ENCODE measurements at places on chromosomes 16 and 17. TPM values are rescaled to one million over a fixed set of nuclear protein-coding genes. Genes with fewer than 3 reads are reported as not detected.

DNA sequence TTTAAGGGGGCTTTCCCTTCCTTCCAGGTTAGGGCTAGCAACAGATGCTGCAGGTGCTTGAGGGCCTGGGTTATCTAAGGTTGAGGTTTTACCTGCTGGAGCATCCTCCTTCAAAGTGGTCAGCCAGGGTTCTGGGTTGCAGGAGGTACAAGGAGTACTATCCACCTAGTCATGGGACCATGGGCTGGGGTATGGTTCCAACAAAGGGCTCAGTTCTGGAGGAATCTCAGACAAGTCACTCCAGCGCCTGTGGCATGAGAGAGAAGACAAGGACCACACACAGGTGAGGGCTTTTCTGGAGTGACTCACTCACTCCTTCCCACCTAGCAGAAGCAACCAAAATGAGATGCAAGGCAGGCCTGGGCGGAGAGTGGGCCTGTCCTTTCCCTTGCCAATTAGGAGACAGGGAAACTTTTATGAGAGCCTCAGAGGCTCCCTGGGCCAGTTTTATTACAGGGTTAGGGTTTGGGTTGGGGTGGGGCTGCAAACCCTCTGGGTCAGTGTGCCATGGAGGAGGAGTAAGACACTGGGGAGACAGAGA, 2.2 kb downstream of the MYO19 start:
- H3K4me1 ChIP-seq: peaks cover 48% of the 10 kb centered on the region
- H3K27ac ChIP-seq: peak overlapping the region; percentile 44
- H3K36me3 ChIP-seq: peaks cover 37% of the 10 kb centered on the region

- H3K4me3 ChIP-seq: no peak overlapping the region
- no peak overlapping the region for H3K27ac ChIP-seq
- no peaks in the 10 kb centered on the region for H3K36me3 ChIP-seq
Observed at GRCh38 chr17:45910667-45911066, 16.3 kb downstream of the MAPT start.

Gene ASPA
- total RNA-seq: not detected

Gene CBLN1
- not detected for total RNA-seq

Gene MMD
- total RNA-seq: 34.0 TPM

DNA sequence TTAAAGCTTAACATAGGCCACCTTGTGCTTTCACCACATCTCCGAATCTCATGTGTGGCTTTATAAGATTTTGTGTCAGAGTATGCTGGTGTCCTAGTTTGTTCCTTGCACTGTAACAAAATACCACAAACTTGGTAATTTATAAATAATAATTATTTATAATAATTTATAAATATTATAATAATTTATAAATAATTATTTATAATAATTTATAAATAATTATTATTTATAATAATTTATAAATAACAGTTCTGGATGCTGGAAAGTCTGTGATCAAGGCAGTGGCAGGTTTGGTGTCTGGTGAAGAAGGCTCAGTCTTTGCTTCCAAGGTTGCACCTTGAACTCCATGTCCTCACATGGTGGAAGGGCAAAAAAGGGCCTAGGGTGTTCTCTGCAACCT, 147.7 kb downstream of the BCAS3 start:
- no peaks in the 10 kb centered on the region for H3K27me3 ChIP-seq
- no peak overlapping the region for H3K27ac ChIP-seq
- no peaks in the 10 kb centered on the region for H3K36me3 ChIP-seq
- H3K4me1 ChIP-seq: no peaks in the 10 kb centered on the region
- no peak for DNase-seq

- H3K36me3 ChIP-seq: no peaks in the 10 kb centered on the region
- no peak for DNase-seq
- peaks cover 12% of the 10 kb centered on the region for H3K4me1 ChIP-seq
- H3K27me3 ChIP-seq: peaks cover 75% of the 10 kb centered on the region
- peak overlapping the region; percentile 34 for H3K4me3 ChIP-seq
Observed at GRCh38 chr17:45895969-45896785, 1.8 kb downstream of the MAPT start.

GRCh38 chr17:68468788-68469187, 11.5 kb upstream of the WIPI1 start:
- no peaks in the 10 kb centered on the region for H3K36me3 ChIP-seq
- peaks cover 31% of the 10 kb centered on the region for H3K27me3 ChIP-seq
- no peak overlapping the region for H3K27ac ChIP-seq

Gene LGALS9C
- 0.73 TPM for total RNA-seq

Gene LYRM9
- total RNA-seq: 6.1 TPM

- peaks cover 19% of the 10 kb centered on the region for H3K4me1 ChIP-seq
- H3K27me3 ChIP-seq: peaks cover 52% of the 10 kb centered on the region
- no peak for DNase-seq
- no peak overlapping the region for H3K27ac ChIP-seq
- H3K36me3 ChIP-seq: no peaks in the 10 kb centered on the region
- H3K4me3 ChIP-seq: no peak overlapping the region
Observed at GRCh38 chr17:62648956-62649294, 21.5 kb downstream of the MRC2 start.

Gene KIF19
- 0.79 TPM for total RNA-seq

Gene C16orf54
- 88.3 TPM for total RNA-seq

Gene HBZ
- not detected for total RNA-seq

Gene KRTAP9-2
- not detected for total RNA-seq

Gene ACE
- total RNA-seq: 5.9 TPM

DNA sequence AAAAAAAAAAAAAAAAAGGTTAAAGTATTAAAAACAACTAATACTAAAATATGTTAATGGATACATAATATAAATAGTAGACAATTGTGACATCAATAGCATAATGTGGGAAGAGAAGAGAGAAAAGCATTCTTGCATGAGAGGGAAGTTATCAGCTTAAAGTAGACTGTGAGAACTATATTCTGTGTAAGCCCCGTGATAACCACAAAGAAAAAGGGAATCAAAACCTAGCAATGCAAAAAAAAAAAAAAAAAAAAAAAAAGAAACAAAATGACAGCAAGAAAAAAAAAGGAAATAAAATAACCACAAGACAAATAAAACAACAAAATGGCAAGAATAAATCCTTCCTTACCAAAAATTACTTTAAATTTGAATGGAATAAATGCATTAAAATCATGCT, 39.8 kb upstream of the MYLK3 start:
- no peak overlapping the region for H3K27ac ChIP-seq
- peaks cover 2% of the 10 kb centered on the region for H3K27me3 ChIP-seq
- peaks cover 28% of the 10 kb centered on the region for H3K4me1 ChIP-seq
- no peak for DNase-seq
- no peak overlapping the region for H3K4me3 ChIP-seq
- H3K36me3 ChIP-seq: peaks cover 5% of the 10 kb centered on the region

GRCh38 chr16:11181899-11182279, 74.1 kb downstream of the SOCS1 start:
- peaks cover 23% of the 10 kb centered on the region for H3K36me3 ChIP-seq
- peak overlapping the region; percentile 57 for H3K27ac ChIP-seq
- H3K4me3 ChIP-seq: no peak overlapping the region
- no peaks in the 10 kb centered on the region for H3K27me3 ChIP-seq
- H3K4me1 ChIP-seq: peaks cover 56% of the 10 kb centered on the region

GRCh38 chr17:78515480-78515879, 61.7 kb downstream of the DNAH17 start:
- no peak for DNase-seq
- no peak overlapping the region for H3K27ac ChIP-seq
- peaks cover 14% of the 10 kb centered on the region for H3K27me3 ChIP-seq
- H3K4me1 ChIP-seq: no peaks in the 10 kb centered on the region

DNA sequence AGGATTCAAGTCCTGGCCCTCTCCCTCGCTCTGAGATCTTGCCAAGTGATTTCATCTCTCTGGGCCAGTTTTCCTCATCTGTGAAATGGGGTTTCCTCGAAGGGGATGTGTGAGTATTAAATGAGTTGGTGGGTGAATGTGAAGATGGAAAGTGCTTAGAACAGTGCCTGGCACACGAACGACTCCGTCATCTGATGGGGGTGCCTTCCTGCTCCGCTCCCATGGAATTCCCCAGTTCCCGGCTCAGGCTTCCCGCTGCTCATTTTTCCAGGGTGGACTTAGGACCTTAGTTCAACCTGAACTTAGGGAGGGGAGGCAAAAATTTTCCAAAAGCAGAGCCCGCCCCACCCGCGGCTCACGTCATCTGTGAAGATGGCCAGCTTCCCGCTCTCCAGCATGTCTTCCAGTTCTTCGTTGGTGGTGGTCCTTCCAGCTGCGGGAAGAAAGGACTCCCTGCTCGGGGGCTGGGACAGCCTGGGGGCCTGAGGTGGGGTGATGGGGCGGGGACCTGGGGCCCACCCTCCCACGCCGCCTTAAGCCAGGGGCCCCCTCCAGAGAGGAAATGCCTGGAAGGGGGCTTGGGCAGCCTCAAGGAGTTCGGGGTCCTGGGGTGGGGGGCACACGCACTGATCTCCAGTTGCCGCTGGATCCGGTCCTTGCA, 11.4 kb downstream of the HSD3B7 start:
- no peak for DNase-seq
- H3K27ac ChIP-seq: peak overlapping the region; percentile 82
- H3K4me3 ChIP-seq: peak overlapping the region; percentile 77
- H3K4me1 ChIP-seq: peaks cover 25% of the 10 kb centered on the region

DNA sequence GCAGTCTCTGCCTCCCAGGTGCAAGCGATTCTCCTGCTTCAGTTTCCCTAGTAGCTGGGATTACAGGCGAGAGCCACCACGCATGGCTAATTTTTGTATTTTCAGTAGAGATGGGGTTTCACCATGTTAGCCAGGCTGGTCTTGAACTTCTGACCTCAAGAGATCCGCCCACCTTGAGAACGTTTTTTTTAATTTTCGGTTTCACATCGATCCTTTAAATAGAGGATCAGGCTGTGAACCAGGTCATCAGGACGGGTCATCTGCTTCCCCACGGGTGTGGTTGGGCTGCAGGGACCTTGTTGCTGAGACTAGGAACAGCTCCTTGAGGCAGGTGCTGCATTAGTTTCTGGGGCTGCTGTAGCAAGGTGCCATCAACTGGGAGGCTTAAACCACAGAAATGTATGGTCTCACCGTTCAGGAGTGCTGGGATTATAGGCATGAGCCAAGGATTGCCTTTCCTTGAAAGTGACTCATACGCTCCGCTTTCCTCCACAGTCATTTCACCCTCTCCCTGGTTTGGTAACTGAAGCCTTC, 7.9 kb upstream of the NAGPA start:
- DNase-seq: no peak
- H3K27ac ChIP-seq: no peak overlapping the region
- no peaks in the 10 kb centered on the region for H3K36me3 ChIP-seq

Gene ITGAL
- total RNA-seq: 598 TPM

GRCh38 chr17:63665527-63666214, 34.3 kb downstream of the LIMD2 start:
- no peak for DNase-seq
- H3K27ac ChIP-seq: peak overlapping the region; percentile 68
- no peak overlapping the region for H3K4me3 ChIP-seq
- peaks cover 25% of the 10 kb centered on the region for H3K36me3 ChIP-seq
- H3K27me3 ChIP-seq: no peaks in the 10 kb centered on the region

- no peaks in the 10 kb centered on the region for H3K27me3 ChIP-seq
- DNase-seq: no peak
- H3K4me1 ChIP-seq: peaks cover 3% of the 10 kb centered on the region
- no peak overlapping the region for H3K27ac ChIP-seq
- peaks cover 30% of the 10 kb centered on the region for H3K36me3 ChIP-seq
- no peak overlapping the region for H3K4me3 ChIP-seq
Observed at GRCh38 chr16:69818891-69819545, 56.9 kb downstream of the WWP2 start.

GRCh38 chr16:53129281-53130158, 74.7 kb downstream of the CHD9 start:
- no peaks in the 10 kb centered on the region for H3K27me3 ChIP-seq
- no peaks in the 10 kb centered on the region for H3K36me3 ChIP-seq
- H3K4me3 ChIP-seq: peak overlapping the region; percentile 73
- peak overlapping the region; percentile 80 for H3K27ac ChIP-seq
- peaks cover 13% of the 10 kb centered on the region for H3K4me1 ChIP-seq

- peak; percentile 65 for DNase-seq
- peaks cover 20% of the 10 kb centered on the region for H3K36me3 ChIP-seq
- H3K4me1 ChIP-seq: peaks cover 28% of the 10 kb centered on the region
- H3K27me3 ChIP-seq: peaks cover 4% of the 10 kb centered on the region
Observed at GRCh38 chr17:3843935-3844516, 2.0 kb downstream of the NCBP3 start.

DNA sequence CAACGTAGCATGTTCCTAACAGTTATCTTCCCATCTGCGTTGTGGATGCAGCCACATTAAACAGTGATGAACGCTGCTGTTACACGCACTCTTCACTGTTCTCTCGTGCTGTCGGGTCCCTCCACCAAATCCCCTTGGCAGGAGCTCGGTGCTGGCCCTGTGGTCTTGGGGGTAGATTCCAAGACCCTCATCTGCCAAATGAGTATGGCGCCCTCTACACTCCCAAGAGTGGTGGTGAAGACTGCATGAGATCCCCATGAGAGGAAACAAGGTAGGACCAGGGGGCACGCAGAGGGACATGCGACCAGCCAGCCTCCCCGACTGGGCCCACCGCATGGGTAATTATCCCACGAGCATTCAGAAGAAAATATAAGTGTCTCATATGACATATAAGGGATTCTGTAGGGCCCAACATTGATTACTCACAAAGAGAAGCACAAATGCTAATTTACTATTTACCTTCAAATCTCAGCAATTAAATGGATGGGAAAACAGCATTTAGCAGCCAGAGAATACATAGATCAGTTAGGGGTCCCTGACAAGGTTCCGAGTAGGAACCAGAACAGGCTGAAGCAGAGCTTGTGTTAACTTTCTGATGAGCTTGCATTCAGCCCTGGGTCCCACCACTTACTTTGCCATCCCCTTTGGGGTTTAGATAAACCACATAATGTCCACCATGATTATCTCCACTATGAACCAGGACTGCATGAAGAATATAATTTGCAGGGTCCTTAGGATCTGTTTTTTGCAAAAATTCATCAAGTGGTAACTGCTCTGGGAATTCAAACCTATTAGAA, 23.8 kb downstream of the LITAFD start:
- peaks cover 77% of the 10 kb centered on the region for H3K36me3 ChIP-seq
- no peak for DNase-seq
- H3K4me1 ChIP-seq: peaks cover 33% of the 10 kb centered on the region
- H3K27ac ChIP-seq: peak overlapping the region; percentile 12
- no peak overlapping the region for H3K4me3 ChIP-seq

- no peak overlapping the region for H3K4me3 ChIP-seq
- no peaks in the 10 kb centered on the region for H3K27me3 ChIP-seq
- peak overlapping the region; percentile 69 for H3K27ac ChIP-seq
Observed at GRCh38 chr17:75498039-75498725, 17.2 kb downstream of the CASKIN2 start.
